ENCODE measurements at places on chromosomes 3 and 15. TPM values are rescaled to one million over a fixed set of nuclear protein-coding genes. Genes with fewer than 3 reads are reported as not detected.

The KCNAB1 gene
- total RNA-seq = 0.72 TPM

The PLSCR2 gene
- total RNA-seq = not detected

The PARP3 gene
- 5.5 TPM for total RNA-seq

The IQGAP1 gene
- 247 TPM for total RNA-seq

The C3orf49 gene
- total RNA-seq = not detected

The GP9 gene
- total RNA-seq = 3.6 TPM

The PRSS50 gene
- total RNA-seq = not detected

The RETNLB gene
- total RNA-seq = not detected
